ENCODE measurements at places on chromosomes 13 and 19. TPM values are rescaled to one million over a fixed set of nuclear protein-coding genes. Genes with fewer than 3 reads are reported as not detected.

GRCh38 chr13:33634546-33634982 is 183.4 kb upstream of the RFC3 start:
- H3K27ac ChIP-seq = peak overlapping the region; percentile 67
- no peak for DNase-seq
- no peaks in the 10 kb centered on the region for H3K36me3 ChIP-seq
- H3K4me3 ChIP-seq = peak overlapping the region; percentile 0

GRCh38 chr19:58034477-58034793 is 610 bp downstream of the ZSCAN1 start:
- peaks cover 9% of the 10 kb centered on the region for H3K36me3 ChIP-seq
- H3K27me3 ChIP-seq = no peaks in the 10 kb centered on the region
- no peak for DNase-seq
- H3K27ac ChIP-seq = no peak overlapping the region
- H3K4me3 ChIP-seq = peak overlapping the region; percentile 84

- peaks cover 20% of the 10 kb centered on the region for H3K4me1 ChIP-seq
- no peaks in the 10 kb centered on the region for H3K36me3 ChIP-seq
- no peaks in the 10 kb centered on the region for H3K27me3 ChIP-seq
- H3K4me3 ChIP-seq = peak overlapping the region; percentile 22
- H3K27ac ChIP-seq = no peak overlapping the region
Measured at GRCh38 chr13:102593466-102593865, 3.3 kb upstream of the TPP2 start.

DNA sequence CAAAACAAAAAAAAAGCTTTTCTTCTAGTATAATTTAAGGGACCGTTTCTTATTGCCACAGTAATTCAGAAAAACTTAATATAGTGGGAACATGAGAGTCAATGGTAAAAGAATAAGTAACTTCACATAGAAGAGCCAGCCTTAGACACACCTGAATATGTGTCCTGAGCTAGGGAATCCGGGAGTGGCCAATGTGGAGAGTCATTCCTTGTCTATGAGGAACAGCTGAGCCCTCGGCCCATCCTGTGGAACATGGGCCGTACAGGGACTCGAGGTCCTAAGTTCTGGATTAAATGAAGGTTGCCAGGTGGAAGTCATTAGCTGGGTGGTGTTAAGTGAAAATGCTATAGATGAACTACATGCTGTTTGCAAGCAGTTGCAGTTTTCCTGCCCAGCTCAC is 32.2 kb downstream of the EFNB2 start:
- peaks cover 48% of the 10 kb centered on the region for H3K4me1 ChIP-seq
- no peak overlapping the region for H3K4me3 ChIP-seq
- no peaks in the 10 kb centered on the region for H3K27me3 ChIP-seq
- H3K27ac ChIP-seq = no peak overlapping the region
- peaks cover 51% of the 10 kb centered on the region for H3K36me3 ChIP-seq
- DNase-seq = no peak

The P2RY11 gene
- total RNA-seq = 22.7 TPM

The RASAL3 gene
- not detected for total RNA-seq

The CYP4F2 gene
- total RNA-seq = not detected
